NCI-H446 (cell line): ENCODE measurements at places on chromosomes 3 and 15.

GRCh38 chr15:22973286-22973685 is 6.9 kb downstream of the CYFIP1 start:
- DNase-seq, result no peak

- no peak for DNase-seq
Measured at GRCh38 chr3:48289659-48290058, 43.8 kb downstream of the SPINK8 start.

GRCh38 chr15:41487802-41488201 is 5.9 kb upstream of the ITPKA start:
- DNase-seq, result no peak

GRCh38 chr3:16301507-16301906 is 36.5 kb downstream of the OXNAD1 start:
- DNase-seq, result no peak

- DNase-seq, result no peak
Measured at GRCh38 chr15:71716990-71717389, 93.4 kb upstream of the NR2E3 start.

GRCh38 chr3:196287090-196287439 is 461 bp downstream of the PCYT1A start:
- DNase-seq, result no peak

DNA sequence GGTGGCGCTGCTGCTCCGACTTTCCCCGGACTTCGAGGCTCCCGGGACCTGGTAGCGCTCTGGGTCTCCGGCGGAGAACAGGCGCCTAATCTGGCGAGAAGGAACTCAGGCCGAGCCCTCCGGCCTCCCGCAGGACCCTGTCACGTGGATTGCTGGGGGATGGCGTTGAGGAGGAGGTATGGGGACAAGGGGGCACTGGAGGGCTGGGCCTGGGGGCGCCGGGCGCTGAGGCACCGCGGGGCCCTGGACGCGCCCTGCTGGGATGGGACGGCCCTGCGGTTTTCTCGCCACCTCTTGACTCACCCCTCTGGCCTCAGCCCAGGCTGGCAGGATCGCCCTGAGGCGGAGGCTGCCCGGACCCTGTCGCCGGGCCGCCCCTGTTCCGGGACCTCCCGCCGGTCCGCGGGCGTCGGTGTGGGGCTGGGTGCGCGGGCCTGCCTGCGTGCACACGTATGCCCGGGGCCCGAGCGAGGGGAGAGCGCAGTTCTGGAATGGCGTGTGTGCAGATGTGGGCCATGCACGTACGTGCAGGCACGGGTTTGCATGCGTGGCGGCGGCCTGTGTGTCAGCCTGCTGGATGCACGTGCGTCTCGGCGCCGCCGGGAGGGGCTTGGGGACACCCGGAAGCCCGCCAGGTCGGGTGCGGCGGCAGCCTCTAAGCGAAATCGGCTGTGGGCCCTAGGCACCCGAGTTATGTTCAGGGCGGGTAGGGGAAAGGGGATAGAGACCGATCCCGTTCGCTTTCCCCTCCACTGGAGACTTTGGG is 752 bp downstream of the C15orf39 start:
- DNase-seq, result peak; percentile 36

DNA sequence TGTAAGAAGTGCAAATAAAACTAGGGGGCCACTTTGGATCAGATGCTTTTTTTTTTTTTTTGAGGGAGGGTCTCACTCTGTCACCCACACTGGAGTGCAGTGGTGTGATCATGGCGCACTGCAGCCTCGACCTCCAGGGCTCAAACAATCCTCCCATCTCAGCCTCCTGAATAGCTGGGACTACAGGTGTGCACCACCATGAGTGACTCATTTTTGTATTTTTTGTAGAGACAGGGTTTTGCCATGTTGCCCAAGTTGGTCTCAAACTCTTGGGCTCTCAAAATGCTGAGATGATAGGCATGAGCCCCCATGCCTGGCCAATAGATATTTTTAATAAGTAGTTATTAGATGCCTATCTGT is 20.8 kb downstream of the CCR1 start:
- DNase-seq, result no peak

- no peak for DNase-seq
Measured at GRCh38 chr3:197494366-197495058, 61.3 kb downstream of the BDH1 start.

GRCh38 chr15:70140543-70141375 is 43.0 kb upstream of the TLE3 start:
- no peak for DNase-seq

DNA sequence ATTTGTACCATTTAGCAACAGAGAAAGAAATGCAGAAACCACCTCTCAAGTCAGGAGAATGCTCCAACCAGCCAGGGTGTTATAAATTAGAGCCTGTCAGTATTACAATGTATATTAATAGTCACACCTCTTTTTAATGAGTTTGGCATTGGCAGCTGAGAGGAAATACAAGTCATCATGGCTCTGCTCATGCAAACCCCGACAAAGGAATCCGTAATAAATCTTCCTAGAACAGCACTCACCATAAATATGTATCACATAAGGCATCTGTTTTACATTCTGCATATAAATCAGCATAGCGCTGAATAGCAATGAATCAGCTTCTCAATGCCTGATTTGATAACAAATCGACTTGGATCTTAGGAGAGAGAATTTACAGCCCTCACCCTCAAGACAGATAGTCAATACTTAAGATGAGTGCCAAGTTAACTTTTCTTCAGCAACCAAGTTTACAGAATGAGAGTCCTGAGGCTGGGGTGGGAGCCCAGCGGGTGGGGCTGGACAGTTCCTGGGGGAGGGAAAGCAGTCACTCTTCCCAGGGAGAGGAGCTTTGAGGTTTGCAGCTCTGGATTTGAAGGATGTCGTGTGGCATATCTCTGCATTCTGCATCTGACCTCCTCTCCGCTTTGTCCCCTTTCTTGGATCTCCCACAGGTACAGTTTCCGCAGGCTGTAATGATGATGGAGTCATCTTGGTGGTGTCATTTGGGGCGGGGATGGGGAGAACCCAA is 1034.4 kb upstream of the NR2F2 start:
- DNase-seq, result no peak
